ENCODE measurements at places on chromosomes 5 and 9. TPM values are rescaled to one million over a fixed set of nuclear protein-coding genes. Genes with fewer than 3 reads are reported as not detected.

The PCDHGB3 gene
- 3.8 TPM for total RNA-seq

The GLRA1 gene
- not detected for total RNA-seq

The CDC25C gene
- total RNA-seq = 4.1 TPM

The PTGES gene
- not detected for total RNA-seq

The SLC4A9 gene
- total RNA-seq = not detected

Measured in stomach (tissue), 19 donors.